NCI-H1417 treated with DMSO at 0.1 percent for 48 hours (cell line): ENCODE measurements at places on chromosomes 1 and 21.

DNA sequence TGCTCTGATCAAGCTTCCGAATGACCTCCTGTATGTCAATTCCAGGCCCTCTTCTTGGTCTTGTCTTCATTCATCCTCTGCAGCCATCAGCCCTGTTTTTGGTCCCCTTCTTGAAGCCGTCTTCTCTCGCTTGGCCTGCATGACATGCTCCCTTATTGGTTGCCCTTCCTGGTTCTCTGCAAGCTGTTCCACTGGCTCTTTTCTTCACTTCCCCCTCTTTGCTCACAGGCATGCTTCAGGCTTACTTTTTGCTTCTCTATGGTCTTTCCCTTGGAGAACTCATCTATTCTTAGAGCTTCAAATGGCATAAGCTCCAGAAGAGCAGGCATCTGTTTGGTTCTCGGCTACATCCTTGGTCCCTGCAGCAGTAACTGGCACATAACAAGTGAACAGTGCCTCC lies 38.8 kb downstream of the PDPN start:
- no peak for DNase-seq

- no peak for DNase-seq
These were observed 4.3 kb downstream of the FAM89A start for GRCh38 chr1:231035799-231036198.

- no peak for DNase-seq
These were observed 52.5 kb downstream of the CDC7 start for GRCh38 chr1:91553177-91553591.

- DNase-seq = no peak
These were observed 43.9 kb downstream of the SUSD4 start for GRCh38 chr1:223319905-223320580.

GRCh38 chr1:69700770-69701169 lies 133.0 kb downstream of the LRRC7 start:
- DNase-seq = no peak

DNA sequence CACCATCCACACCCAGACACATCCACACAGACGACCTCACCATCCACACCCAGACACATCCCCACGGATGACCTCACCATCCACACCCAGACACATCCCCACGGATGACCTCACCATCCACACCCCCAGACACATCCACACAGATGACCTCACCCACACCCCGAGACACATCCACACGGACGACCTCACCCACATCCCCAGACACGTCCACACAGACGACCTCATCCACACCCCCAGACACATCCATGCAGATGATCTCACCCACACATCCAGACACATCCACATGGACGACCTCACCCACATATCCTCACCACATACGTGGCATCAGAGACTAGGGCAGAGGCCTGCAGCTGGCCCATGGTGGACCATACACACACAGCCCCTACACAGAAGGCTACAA lies 14.7 kb upstream of the FABP3 start:
- no peak for DNase-seq

DNA sequence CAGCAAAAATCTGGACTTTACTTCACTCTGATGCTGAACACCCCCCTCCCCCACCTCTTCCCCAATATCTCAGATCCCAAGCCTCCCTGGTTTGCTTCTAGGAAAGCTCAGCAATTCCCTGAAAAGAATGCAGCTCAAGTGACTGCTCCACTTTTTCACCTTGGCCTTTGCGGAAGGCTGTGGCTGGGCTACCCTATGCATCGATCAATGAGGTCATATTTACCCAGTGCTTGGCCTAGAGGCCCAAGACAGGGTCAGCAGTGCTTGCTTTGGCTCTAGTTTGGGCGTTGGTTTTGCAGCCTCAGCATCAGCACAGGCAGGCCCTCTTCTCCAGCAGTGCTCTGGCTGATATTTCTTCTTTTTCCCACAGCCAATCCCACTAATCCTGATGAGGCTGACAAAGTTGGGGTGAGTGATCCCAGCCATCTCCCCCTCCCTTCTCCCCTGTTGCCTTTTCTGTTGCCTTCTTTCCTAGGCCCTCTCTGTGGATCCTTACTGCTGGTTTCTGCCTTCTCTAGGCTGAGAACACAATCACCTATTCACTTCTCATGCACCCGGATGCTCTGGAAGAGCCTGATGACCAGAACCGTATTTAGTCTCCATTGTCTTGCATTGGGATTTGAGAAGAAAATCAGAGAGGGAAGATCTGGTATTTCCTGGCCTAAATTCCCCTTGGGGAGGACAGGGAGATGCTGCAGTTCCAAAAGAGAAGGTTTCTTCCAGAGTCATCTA lies 14.2 kb downstream of the FCGR2B start:
- DNase-seq = no peak
